Stimulated activated CD4-positive, alpha-beta T cell treated with anti-CD3 and anti-CD28 coated beads, Interleukin-12 subunit alpha, Interleukin-12 subunit beta, amount 100 ng/mL, for 4 hours (primary cell): ENCODE measurements at places on chromosomes 7 and 10.

- DNase-seq, result no peak
These were observed 193.8 kb downstream of the CYP26A1 start for GRCh38 chr10:93267521-93267920.

DNA sequence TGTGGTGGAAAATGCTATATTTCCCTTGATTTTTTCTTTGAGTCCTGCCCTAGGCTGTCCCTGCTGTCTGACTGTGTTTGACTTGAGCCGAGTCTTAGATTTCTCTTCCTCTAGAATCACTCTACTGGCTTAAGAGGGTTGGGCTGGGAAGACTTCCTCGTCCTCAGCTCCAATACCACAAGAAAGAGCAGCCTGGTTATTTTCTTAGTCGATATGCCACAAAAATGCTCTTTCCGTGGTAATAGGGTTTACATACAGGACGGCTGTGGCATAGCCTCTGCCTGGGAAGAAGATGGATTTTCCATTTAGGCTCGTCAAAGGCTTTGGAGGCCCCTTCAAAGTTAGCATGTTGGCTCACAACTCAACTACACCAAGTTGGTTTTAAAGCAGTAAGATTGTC lies 212.0 kb upstream of the IGFBP3 start:
- no peak for DNase-seq

DNA sequence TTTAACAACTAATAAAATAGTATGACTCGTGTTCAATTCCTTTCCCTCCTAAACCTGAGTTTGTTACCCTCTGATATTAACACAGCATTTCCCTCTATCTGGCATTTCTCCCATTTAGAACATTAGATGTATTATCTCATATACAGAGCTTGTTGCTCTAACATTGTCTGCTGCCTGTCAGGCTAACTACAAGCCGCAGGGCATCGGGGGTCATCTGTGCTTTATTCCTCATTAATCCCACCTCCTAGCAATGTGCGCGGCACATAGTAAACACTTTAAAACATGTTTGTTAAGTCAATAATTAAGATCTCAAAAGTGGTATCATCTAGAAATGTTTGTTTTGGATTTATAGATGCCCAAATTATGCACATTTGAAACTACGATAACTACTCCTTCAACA lies 52.9 kb upstream of the NEBL start:
- DNase-seq, result no peak

DNA sequence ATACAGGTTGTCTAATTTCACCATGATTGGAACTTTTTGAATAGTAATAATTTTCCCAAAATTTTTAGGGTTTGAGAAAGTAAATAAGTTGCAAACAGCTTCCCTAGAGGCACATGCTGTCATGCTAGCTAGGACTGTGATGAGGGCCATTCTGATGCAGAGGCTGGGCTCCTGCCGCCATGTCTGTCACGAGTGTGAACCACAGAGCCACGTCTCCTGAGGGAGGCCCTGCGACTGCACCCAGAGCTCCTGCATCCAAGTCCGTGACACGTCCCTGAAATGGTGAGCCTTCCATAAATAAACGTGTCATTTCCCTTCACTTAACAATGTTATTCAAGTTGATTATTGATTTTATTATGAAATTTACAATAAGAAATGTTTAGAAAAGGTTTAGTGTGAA lies 40.0 kb downstream of the C10orf120 start:
- no peak for DNase-seq

GRCh38 chr10:44478876-44479705 lies 94.2 kb upstream of the CXCL12 start:
- DNase-seq, result no peak

- DNase-seq, result peak; percentile 49
These were observed 60.8 kb downstream of the CARD11 start for GRCh38 chr7:2982831-2983230.

DNA sequence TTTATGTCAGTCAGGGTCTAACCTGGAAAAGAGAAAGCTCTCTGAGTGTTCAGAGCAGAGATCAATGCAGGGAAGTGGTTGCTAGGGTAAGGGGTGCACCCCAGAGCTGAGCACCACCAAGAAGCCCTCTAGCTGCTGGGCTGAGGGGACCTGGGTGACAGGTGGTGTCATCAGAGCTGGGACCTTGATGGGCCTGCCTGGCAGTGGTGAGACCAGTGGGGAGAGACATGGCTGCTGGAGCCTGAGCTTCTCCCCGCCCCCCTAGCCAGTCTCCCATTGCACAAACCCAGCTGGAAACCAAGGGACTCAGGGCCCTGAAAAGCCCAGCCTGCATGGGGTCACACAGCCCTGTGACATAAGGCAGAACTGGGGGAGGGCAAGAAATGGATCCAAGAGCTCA lies 49.1 kb upstream of the OSBPL3 start:
- DNase-seq, result no peak

GRCh38 chr10:30390207-30390606 lies 41.1 kb upstream of the MTPAP start:
- no peak for DNase-seq
